ENCODE measurements at places on chromosomes 12 and 14. TPM values are rescaled to one million over a fixed set of nuclear protein-coding genes. Genes with fewer than 3 reads are reported as not detected.
A peak's percentile ranks its signal among the peaks of the same experiment; 100 is the strongest.

- H3K4me3 ChIP-seq = no peak overlapping the region
- no peak overlapping the region for H3K27ac ChIP-seq
- no peaks in the 10 kb centered on the region for H3K27me3 ChIP-seq
Measured at GRCh38 chr12:9634177-9634803, 26.6 kb upstream of the KLRB1 start.

DNA sequence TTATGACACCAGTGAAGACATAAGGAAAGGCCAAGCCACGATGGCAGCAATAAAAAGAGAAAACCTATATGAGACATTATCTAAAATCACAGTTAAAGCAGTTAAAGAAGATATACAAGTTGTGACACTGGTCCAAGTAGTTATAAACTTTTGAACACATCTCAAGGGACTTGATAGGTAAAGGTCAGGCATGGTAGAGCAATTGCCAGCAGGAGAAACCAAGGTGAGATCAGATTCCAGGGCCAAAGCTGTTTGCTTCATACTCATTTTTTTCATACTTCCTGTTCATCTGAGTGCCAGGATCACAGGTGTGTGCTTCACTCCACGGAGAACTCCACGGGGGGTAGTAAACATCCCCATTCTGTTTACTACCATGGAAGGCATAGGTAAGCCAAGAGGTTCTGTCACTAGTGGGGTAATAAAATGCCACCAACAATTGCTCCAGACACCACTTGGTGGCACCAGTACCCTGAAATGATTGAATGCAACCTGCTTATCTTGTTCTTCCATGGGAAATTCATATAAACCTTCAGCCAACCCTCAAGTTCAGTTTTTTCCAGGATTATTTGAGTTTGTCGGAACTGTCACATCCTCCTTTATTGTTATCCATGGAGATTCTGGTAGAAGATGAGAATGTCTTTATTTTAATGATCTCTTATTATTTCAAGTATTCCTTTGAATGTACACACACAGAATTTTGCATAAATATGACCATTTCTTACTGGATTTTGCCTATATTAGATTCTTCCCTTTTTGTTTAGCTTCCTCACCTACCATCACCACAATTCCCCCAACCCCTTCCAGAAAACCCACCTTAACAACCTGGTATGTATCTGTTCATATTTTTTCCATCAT, 59.2 kb upstream of the TSPAN8 start:
- H3K36me3 ChIP-seq = no peaks in the 10 kb centered on the region
- H3K27me3 ChIP-seq = no peaks in the 10 kb centered on the region
- peak; percentile 16 for DNase-seq

DNA sequence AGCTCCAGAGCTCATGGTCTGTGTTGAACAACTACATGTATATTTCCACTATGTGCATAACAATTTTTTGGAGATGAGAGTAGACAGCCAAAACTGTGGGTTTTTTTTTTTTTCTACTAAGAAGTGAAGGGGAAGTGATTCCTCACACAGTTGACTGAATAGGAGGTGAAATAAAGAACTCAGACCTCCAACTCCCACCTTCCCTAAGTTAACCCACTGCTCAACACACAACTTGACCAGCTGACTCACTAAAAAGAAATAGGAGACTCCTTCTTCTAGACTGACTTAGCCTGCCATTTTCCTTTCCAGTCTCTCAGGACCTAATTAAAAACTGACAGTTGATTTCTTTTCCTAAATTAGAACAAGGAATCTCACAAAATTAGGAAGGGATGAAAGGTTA, 1.7 kb downstream of the M6PR start:
- H3K27ac ChIP-seq = no peak overlapping the region
- H3K4me3 ChIP-seq = no peak overlapping the region
- no peaks in the 10 kb centered on the region for H3K27me3 ChIP-seq
- H3K36me3 ChIP-seq = peaks cover 21% of the 10 kb centered on the region

GRCh38 chr14:72617391-72618031, 276.4 kb downstream of the DPF3 start:
- no peaks in the 10 kb centered on the region for H3K27me3 ChIP-seq
- peaks cover 60% of the 10 kb centered on the region for H3K4me1 ChIP-seq
- no peak for DNase-seq
- no peak overlapping the region for H3K4me3 ChIP-seq
- H3K27ac ChIP-seq = no peak overlapping the region

- peaks cover 20% of the 10 kb centered on the region for H3K27me3 ChIP-seq
- H3K4me1 ChIP-seq = peaks cover 5% of the 10 kb centered on the region
- no peaks in the 10 kb centered on the region for H3K36me3 ChIP-seq
- no peak overlapping the region for H3K4me3 ChIP-seq
- peak; percentile 44 for DNase-seq
Measured at GRCh38 chr12:113097716-113098440, 37.7 kb downstream of the RASAL1 start.

EIF2S1 gene
- 62.2 TPM for total RNA-seq

NPC2 gene
- 326 TPM for total RNA-seq

HCAR1 gene
- 1.3 TPM for total RNA-seq

KRT73 gene
- not detected for total RNA-seq

GRCh38 chr12:105099356-105099755, 8.2 kb upstream of the WASHC4 start:
- DNase-seq = no peak
- no peaks in the 10 kb centered on the region for H3K4me1 ChIP-seq
- no peak overlapping the region for H3K4me3 ChIP-seq
- H3K36me3 ChIP-seq = no peaks in the 10 kb centered on the region

CSRP2 gene
- total RNA-seq = 14.9 TPM

DNA sequence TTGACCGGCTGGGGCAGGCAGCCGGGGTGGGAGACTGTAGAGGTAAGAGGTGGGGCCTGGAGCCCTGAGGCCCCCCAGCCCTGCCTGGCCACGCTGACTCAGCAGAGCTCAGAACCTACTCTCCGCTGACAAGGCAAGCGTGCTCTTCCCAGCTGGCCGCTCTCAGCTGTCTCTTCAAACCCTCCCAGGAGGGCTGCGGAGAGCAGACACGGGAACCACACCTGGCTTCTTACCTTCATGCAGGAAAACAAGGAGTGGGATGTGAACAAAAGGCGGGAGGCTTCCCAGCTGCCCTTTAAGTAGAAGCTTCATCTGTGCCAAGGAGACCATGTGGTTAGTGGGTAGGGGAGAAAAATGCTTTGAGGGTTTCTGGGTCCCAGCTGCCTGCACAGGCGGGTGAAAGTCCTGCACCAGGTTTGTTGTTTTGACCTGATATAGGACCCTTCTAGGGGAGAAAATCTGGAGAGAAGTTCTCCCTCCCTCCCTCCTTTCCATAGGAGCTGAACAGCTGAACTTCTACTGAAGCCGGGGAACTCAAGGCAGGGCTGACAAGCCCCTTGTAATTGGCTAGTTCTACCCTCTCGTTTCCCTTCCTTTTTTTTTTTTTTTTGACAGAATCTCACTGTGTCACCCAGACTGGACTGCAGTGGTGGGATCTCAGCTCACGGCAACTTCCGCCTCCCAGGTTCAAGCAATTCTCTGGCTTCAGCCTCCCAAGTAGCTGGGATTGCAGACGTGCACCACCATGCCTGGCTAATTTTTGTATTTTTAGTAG, 12.8 kb upstream of the TESC start:
- no peaks in the 10 kb centered on the region for H3K36me3 ChIP-seq
- no peaks in the 10 kb centered on the region for H3K4me1 ChIP-seq
- H3K4me3 ChIP-seq = no peak overlapping the region
- DNase-seq = no peak
- H3K27me3 ChIP-seq = no peaks in the 10 kb centered on the region
- no peak overlapping the region for H3K27ac ChIP-seq

- H3K4me1 ChIP-seq = peaks cover 19% of the 10 kb centered on the region
- H3K36me3 ChIP-seq = no peaks in the 10 kb centered on the region
- H3K4me3 ChIP-seq = no peak overlapping the region
Measured at GRCh38 chr14:75399321-75399720, 28.5 kb upstream of the JDP2 start.

TPPP2 gene
- total RNA-seq = not detected

- H3K4me1 ChIP-seq = peaks cover 8% of the 10 kb centered on the region
- DNase-seq = no peak
- H3K36me3 ChIP-seq = no peaks in the 10 kb centered on the region
- H3K4me3 ChIP-seq = no peak overlapping the region
- no peaks in the 10 kb centered on the region for H3K27me3 ChIP-seq
- no peak overlapping the region for H3K27ac ChIP-seq
Measured at GRCh38 chr14:50676814-50677516, 8.9 kb upstream of the SAV1 start.

DNA sequence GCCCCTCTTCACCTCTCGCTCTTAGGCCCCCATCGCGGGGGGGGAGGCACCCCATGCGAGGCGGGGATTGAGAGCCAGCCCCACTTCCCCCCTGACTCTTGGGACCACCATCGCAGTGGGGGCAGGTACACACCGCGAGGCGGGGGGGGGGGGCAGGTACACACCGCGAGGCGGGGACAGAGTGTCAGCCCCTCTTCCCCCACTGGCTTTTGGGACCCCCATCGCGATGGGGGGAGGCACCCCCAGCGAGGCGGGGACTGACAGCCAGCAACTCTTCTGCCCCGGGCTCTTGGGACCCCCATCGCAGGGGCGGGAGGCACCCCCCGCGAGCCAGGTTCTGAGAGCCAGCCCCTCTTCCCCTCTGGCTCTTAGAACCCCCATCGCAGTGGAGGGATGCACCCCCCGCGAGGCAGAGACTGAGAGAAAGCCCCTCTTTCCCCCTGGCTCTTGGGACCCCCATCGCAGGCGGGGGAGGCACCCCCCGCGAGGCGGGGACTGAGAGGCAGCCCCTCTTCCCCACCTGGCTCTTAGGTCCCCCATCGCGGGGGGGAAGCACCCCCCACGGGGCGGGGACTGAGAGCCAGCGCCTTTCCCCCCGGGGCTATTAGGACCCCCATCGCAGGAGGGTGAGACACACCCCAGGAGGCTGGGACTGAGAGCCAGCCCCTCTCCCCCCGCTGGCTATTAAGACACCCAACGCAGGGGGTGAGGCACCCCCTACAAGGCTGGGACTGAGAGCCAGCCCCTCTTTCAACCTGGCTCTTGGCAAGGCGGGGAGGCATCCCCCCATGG, 196.5 kb upstream of the PZP start:
- H3K27me3 ChIP-seq = no peaks in the 10 kb centered on the region
- H3K4me1 ChIP-seq = no peaks in the 10 kb centered on the region
- H3K36me3 ChIP-seq = no peaks in the 10 kb centered on the region
- H3K27ac ChIP-seq = no peak overlapping the region

- H3K36me3 ChIP-seq = no peaks in the 10 kb centered on the region
- no peak overlapping the region for H3K4me3 ChIP-seq
- H3K27me3 ChIP-seq = peaks cover 40% of the 10 kb centered on the region
- no peak overlapping the region for H3K27ac ChIP-seq
Measured at GRCh38 chr12:132453361-132454192, 36.4 kb upstream of the FBRSL1 start.

RBM23 gene
- 480 TPM for total RNA-seq

DNA sequence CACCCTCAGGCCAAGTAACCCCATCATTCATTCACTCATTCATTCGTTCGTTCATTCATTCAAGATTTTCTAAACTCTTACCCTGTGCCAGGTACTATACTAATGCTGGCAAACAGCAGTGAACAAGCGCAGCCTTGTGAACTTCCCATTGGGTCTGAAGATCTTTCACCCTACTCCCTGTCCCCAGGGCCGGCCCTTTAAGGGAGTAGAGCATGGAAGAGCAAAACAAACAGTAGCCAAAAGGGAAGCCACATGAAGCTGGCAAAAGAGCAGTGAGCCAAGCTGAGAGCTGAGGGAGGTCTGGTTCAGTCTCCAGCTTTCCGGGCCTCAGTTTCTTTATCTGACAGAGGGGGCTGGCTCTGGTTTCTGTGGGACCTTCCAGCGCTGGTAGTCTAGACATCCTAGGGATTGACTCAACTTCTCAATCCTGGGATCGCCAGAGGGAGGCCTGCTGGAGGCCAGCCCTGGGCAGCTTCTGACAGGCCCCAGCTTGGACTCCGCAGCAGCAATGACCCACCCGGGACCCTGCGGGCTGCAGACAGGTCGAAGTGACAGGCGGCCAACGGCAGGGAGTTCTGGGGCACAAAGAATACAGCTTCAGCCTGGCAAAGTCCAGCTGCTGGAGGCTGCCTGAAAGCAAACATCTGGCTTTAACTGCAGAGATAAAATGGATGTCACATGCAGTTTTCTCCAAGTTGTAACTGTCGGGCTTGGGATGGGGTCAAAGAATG, 27.1 kb downstream of the ACTN1 start:
- H3K27me3 ChIP-seq = no peaks in the 10 kb centered on the region
- no peak overlapping the region for H3K4me3 ChIP-seq
- peaks cover 58% of the 10 kb centered on the region for H3K4me1 ChIP-seq
- DNase-seq = no peak
- H3K36me3 ChIP-seq = no peaks in the 10 kb centered on the region
- peak overlapping the region; percentile 21 for H3K27ac ChIP-seq

HSPB8 gene
- total RNA-seq = 23.4 TPM

PKP2 gene
- 40.4 TPM for total RNA-seq

GRCh38 chr14:55028066-55028465, 1.0 kb downstream of the SOCS4 start:
- H3K27ac ChIP-seq = no peak overlapping the region
- H3K4me3 ChIP-seq = peak overlapping the region; percentile 90
- H3K36me3 ChIP-seq = no peaks in the 10 kb centered on the region

SLC7A7 gene
- 23.4 TPM for total RNA-seq

DNA sequence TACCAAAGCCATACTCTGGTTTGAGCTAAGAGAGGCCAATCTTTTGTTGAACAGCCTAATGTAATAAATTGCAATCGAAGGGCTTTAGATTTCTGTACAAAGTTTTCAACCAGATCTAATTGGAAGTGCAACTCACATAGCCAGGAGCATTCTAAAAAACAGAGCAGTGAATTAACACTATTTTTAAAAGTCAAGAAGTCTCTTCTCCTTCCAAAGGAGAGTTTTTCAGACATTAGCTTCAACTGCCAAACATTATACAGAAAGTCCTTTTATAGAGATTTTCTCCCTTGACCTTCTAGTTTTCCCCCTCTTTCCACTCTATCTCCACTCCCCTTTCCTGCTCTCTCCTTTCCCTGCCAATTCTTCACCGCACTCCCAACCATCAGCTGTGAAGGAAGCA, 259.6 kb downstream of the NOVA1 start:
- no peaks in the 10 kb centered on the region for H3K27me3 ChIP-seq
- no peak for DNase-seq
- H3K36me3 ChIP-seq = no peaks in the 10 kb centered on the region
- no peaks in the 10 kb centered on the region for H3K4me1 ChIP-seq
- no peak overlapping the region for H3K27ac ChIP-seq
- H3K4me3 ChIP-seq = no peak overlapping the region

- no peaks in the 10 kb centered on the region for H3K4me1 ChIP-seq
- no peak overlapping the region for H3K4me3 ChIP-seq
- peaks cover 9% of the 10 kb centered on the region for H3K27me3 ChIP-seq
- no peaks in the 10 kb centered on the region for H3K36me3 ChIP-seq
- no peak overlapping the region for H3K27ac ChIP-seq
- no peak for DNase-seq
Measured at GRCh38 chr12:65811968-65812700, 12.1 kb upstream of the HMGA2 start.

GRCh38 chr14:77074969-77075368, 23.1 kb upstream of the CIPC start:
- peaks cover 29% of the 10 kb centered on the region for H3K4me1 ChIP-seq
- DNase-seq = no peak
- peak overlapping the region; percentile 96 for H3K27ac ChIP-seq
- H3K4me3 ChIP-seq = no peak overlapping the region
- H3K27me3 ChIP-seq = no peaks in the 10 kb centered on the region

GRCh38 chr12:121170611-121171260, 38.1 kb downstream of the P2RX7 start:
- no peak overlapping the region for H3K4me3 ChIP-seq
- H3K36me3 ChIP-seq = no peaks in the 10 kb centered on the region
- no peaks in the 10 kb centered on the region for H3K27me3 ChIP-seq
- no peaks in the 10 kb centered on the region for H3K4me1 ChIP-seq
- no peak overlapping the region for H3K27ac ChIP-seq
- no peak for DNase-seq

- peak; percentile 85 for DNase-seq
- no peaks in the 10 kb centered on the region for H3K36me3 ChIP-seq
- peaks cover 2% of the 10 kb centered on the region for H3K27me3 ChIP-seq
- H3K4me1 ChIP-seq = no peaks in the 10 kb centered on the region
- H3K27ac ChIP-seq = no peak overlapping the region
Measured at GRCh38 chr12:48795550-48796455, 6.9 kb upstream of the ADCY6 start.

LYSET gene
- 6.5 TPM for total RNA-seq

RERG gene
- 25.5 TPM for total RNA-seq

Measured in tibial nerve (tissue), 4 donors.